ENCODE measurements at places on chromosomes 1 and 21. TPM values are rescaled to one million over a fixed set of nuclear protein-coding genes. Genes with fewer than 3 reads are reported as not detected.

- no peaks in the 10 kb centered on the region for H3K36me3 ChIP-seq
- peak overlapping the region; percentile 36 for H3K27ac ChIP-seq
- peaks cover 43% of the 10 kb centered on the region for H3K4me1 ChIP-seq
- no peak for DNase-seq
- peaks cover 9% of the 10 kb centered on the region for H3K27me3 ChIP-seq
Measured at GRCh38 chr1:53586765-53587164, 127.6 kb downstream of the DMRTB1 start.

GRCh38 chr1:118047006-118047649 lies 117.6 kb downstream of the WDR3 start:
- no peak overlapping the region for H3K4me3 ChIP-seq
- peaks cover 4% of the 10 kb centered on the region for H3K27me3 ChIP-seq
- DNase-seq: no peak
- no peaks in the 10 kb centered on the region for H3K4me1 ChIP-seq

DNA sequence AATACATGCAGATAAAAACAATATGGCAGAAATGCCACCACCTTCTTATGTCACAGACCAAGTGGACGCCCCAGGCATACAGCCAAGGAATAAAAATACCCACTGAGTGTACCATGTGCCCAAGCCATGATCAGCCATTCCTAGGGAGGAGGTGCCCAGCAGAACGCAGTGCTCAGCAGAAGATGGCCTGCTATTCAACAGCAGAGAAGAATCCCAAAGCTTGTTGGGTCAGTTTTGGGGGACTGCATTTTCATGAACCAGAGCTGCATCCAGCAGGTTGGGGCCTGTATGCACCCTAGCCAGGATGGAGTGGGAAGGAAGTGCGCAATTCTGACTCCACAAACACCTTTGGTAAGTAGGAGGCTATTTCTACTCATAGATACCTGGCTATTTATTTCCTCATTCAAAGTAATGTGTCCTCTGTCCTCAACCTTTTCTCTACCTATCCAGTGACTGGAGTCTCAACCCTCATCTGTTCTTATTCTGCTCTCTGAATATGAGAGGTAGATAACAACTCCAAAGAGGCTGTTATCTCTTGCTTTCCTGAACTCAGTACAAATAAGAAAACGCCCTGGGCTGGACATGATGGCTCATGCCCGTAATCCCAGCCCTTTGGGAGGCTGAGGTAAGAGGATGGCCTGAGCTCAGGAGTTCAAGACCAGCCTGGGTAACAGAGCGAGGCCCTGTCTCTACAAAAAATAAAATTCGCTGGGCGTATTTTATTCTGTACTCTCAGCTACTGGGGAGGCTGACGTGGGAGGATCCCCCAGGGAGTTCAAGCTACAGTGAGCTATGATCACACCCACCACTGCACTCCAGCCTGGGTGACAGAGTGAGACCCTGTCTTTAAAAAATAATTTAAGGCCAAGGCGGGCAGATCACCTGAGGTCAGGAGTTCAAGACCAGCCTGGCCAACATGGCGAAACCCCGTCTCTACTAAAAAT lies 2.5 kb upstream of the PLEKHM2 start:
- peak overlapping the region; percentile 9 for H3K4me3 ChIP-seq
- no peaks in the 10 kb centered on the region for H3K36me3 ChIP-seq
- H3K27me3 ChIP-seq: no peaks in the 10 kb centered on the region
- no peak for DNase-seq
- peaks cover 14% of the 10 kb centered on the region for H3K4me1 ChIP-seq

DNA sequence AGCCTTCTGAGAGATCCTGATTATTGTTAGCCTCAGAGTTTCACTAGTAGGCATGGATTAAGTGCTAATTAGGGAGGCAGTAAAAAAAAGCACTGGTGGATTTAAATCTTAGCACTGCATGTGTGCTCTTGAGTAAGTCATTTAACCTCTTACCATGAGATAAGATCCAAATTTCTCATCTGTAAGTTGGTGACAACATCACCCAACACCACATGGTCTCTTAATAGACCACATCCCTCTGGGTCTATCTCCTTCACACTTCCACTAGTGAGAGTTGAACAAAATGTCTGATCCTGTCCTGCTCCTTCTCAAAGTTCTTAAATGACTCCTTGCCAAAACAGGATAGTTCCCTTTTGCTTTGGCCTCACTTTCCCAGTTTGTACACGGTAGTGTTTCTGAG lies 29.5 kb upstream of the DMRTA2 start:
- peaks cover 40% of the 10 kb centered on the region for H3K4me1 ChIP-seq
- peaks cover 1% of the 10 kb centered on the region for H3K27me3 ChIP-seq
- H3K27ac ChIP-seq: no peak overlapping the region
- peak; percentile 22 for DNase-seq
- peaks cover 4% of the 10 kb centered on the region for H3K36me3 ChIP-seq

GRCh38 chr1:210250665-210250997 lies 18.0 kb downstream of the SERTAD4 start:
- DNase-seq: no peak
- peaks cover 7% of the 10 kb centered on the region for H3K4me1 ChIP-seq
- no peak overlapping the region for H3K27ac ChIP-seq

GRCh38 chr1:69172003-69173000 lies 395.4 kb upstream of the LRRC7 start:
- no peaks in the 10 kb centered on the region for H3K4me1 ChIP-seq
- no peak overlapping the region for H3K27ac ChIP-seq
- DNase-seq: no peak
- H3K4me3 ChIP-seq: no peak overlapping the region
- no peaks in the 10 kb centered on the region for H3K27me3 ChIP-seq

DNA sequence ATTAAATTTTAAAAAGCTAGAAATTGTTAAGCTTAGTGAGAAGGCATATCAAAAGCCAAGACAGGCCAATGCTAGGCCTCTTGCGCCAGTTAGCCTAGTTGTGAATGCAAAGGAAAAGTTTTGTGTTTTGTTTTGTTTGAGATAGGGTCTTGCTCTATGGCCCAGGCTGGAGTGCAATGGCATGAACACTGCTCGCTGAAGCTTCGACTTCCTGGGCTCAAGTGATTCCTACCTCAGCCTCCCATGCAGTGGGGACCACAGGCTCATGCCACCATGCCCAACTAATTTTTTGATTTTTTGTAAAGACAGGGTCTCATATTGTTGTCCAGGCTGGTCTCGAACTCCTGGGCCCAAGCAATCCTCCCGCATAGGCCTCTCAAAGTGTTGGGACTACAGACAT lies 40.3 kb downstream of the TRIM33 start:
- no peak overlapping the region for H3K27ac ChIP-seq
- no peak overlapping the region for H3K4me3 ChIP-seq
- no peaks in the 10 kb centered on the region for H3K27me3 ChIP-seq
- peaks cover 94% of the 10 kb centered on the region for H3K4me1 ChIP-seq
- H3K36me3 ChIP-seq: peaks cover 5% of the 10 kb centered on the region

DNA sequence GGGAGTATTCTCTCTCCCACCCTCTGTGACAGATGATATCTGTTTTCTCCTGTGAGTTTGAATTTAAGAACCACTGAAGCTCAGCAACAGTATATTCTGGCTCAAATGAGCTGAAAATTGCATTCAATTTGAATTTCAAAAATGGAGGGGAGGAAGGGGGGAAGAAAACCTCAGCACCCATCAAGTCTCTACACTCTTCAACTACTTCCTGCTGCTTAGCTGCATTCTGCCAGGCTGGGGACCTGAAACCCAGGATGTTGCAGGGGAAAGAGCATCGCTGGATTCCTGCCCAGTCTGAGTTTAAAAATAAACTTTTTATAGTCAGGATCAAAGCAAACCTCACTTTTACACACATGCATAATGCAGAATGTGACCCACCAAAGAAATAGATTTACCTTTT lies 214.3 kb upstream of the ESRRG start:
- H3K36me3 ChIP-seq: no peaks in the 10 kb centered on the region
- H3K4me1 ChIP-seq: no peaks in the 10 kb centered on the region
- DNase-seq: no peak
- H3K4me3 ChIP-seq: no peak overlapping the region
- H3K27ac ChIP-seq: no peak overlapping the region

The CNKSR1 gene
- not detected for polyA plus RNA-seq

The TMEM59 gene
- polyA plus RNA-seq: 938 TPM

The LORICRIN gene
- not detected for polyA plus RNA-seq

The KAZN gene
- 0.24 TPM for polyA plus RNA-seq

The OR2T6 gene
- polyA plus RNA-seq: not detected

The GJB5 gene
- polyA plus RNA-seq: not detected
